ENCODE measurements at places on chromosomes 16 and 17.

GRCh38 chr17:77839698-77840512 lies 118.6 kb upstream of the TNRC6C start:
- no peak for DNase-seq

GRCh38 chr16:60091529-60091928 lies 1357.4 kb upstream of the GOT2 start:
- no peak for DNase-seq

DNA sequence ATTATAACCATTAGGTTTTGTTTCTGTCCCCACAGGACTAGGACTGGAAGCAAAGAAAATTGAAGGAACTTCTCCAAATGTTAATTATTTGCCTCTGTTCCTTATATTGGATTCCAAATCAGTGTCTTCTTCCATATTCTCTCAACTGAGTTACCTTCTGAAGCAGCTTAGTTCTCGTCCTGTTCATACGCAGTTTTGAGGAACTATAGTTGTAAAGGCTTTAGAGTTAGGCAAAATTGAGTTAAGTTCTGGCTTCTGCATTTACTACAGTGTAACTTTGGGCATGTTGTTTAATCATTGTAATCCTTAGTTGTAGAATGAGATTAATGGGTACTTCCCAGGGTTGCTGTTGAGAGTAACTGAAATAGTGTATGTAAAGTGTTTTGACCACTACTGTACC lies 11.2 kb downstream of the CBFB start:
- no peak for DNase-seq

- DNase-seq, result no peak
These were observed 7.1 kb downstream of the NXPH3 start for GRCh38 chr17:49582789-49583188.

DNA sequence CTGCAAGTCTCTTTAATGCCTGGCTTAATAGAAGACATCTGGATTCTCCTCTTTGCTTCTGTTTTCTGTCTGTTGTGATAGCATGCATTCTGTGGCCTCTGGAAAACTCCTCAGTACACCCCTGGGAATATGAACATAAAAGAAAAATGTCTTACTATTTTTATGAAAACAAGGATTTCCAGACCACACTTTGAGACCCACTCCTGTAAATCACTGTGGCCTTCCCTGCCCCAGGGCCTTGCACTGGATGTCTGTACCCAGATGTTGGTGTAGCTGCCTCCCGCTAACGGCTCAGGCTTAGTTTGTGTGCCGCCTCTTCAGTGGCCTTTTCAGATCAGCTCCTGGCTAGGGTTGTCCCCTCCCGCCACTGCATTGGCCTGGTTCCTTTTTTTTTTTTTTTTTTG lies 126.6 kb downstream of the SOCS1 start:
- DNase-seq, result no peak

All from activated naive CD4-positive, alpha-beta T cell (primary cell).